ENCODE measurements at places on chromosomes 5 and 9.

DNA sequence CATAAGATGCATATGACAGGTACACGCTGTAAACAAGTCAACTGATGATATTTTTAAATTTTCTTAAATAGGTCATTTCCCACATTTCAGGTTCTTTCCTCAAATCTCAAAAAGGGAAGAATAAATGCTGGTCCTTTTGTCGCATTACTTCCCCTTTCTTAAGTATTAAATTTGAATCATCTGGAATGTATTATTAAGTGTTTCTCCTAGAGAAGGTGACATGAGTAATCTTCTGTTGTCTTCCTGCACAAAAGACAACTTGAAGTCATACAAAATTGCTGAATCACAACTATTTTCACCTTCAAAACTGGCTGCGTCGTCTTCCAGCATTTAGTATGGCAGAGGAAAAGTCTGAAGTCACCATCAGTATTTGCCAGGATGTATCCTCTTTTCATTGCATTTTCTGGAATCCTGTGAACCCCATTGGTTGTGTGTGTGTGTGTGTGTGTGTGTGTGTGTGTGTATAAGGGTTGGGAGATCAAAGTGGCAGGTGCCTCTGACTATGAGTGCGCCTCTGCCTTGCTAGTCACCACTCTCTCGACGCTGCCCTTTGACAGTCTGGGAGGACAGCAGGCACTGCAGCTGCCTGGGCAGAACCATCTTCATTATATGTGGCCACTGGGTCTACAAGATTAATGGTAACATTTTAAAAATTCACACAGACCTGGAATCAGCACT is 86.9 kb downstream of the MVB12B start:
- DNase-seq, result no peak

DNA sequence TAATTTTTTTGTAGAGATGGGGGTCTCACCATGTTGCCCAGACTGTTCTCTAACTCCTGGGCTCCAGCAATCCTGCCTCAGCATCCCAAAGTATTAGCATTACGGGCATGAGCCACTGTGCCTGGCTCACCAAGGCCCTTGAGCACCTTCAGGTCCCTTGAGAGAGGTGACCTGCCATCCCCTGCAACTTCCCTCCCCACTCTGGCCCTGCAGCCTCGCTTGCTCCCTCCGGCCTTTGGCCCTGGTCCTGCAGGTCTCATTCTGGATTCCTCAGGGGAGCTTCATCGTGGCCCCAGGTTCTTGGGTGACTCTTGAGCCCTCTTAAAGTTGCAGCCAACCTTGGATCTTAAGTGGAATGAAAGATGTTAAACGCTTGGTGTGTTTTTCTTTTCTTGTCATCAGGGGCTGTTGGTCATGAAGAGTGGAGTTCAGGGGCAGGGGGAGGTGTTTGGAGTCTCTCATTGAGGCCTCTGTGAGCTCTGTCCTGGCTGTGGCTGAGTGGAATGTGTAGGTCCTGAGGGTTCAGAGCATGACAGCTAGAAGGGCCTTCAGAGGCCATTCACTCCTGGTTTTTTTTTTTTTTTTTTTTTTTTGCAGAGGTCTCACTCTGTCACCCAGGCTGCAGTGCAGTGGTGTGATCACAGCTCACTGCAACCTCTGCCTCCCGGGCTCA is 33.0 kb downstream of the PPARGC1B start:
- DNase-seq, result no peak

- peak; percentile 53 for DNase-seq
These were observed 885 bp upstream of the MLLT3 start for GRCh38 chr9:20623021-20623747.

GRCh38 chr5:142832263-142832662 is 62.1 kb downstream of the ARHGAP26 start:
- no peak for DNase-seq

- DNase-seq, result no peak
These were observed 34.5 kb downstream of the DAB2IP start for GRCh38 chr9:121685795-121686377.

DNA sequence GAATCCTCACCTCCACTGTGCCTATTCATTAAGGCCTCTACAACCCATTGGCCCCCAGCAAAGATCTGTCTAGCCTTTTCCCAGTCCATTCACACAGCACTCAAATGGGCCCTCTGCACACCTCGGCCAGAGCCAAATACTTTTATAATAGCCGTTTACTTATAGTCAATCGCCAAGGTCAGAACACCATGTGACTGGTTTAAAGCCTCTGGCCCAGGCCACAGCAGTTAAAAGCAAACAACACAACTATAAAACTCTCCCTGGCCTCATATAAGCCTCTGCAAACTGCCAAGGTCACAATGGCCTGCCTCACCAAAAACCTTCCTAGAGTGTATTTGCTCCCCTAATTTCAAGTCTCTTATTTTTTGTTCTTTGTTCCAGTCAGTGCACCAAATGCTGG is 562.6 kb downstream of the CAAP1 start:
- no peak for DNase-seq

- DNase-seq, result no peak
These were observed 19.0 kb downstream of the ATOX1 start for GRCh38 chr5:151739395-151739794.

Data from CD4-positive, alpha-beta T cell treated with Interleukin-1 beta for 1 hour (primary cell).